ENCODE measurements at places on chromosomes 6 and 20.

DNA sequence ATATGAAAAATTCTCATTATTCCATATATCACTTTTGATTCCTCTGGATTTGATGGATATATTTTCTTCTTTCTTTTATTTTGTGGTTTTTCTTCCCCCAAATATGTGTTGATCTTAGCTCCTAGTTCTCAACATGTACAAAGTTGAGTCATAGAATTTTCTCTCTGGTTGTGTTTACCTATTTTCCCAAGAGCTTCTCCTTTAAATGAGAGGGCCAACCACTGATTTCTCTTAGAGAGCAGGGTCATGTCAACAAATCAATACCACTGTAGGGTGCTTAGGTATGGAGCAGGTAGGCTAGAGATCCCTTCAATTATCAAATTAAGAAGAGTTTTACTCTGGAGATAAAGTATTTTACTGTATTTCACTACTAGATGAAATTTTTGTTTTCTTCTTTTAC, 145.7 kb downstream of the BMP5 start:
- H3K4me1 ChIP-seq: no peaks in the 10 kb centered on the region
- DNase-seq: no peak
- no peaks in the 10 kb centered on the region for H3K27me3 ChIP-seq
- H3K4me3 ChIP-seq: no peak overlapping the region
- no peaks in the 10 kb centered on the region for H3K36me3 ChIP-seq

GRCh38 chr6:2857580-2858337, 16.1 kb upstream of the SERPINB1 start:
- peak overlapping the region; percentile 93 for H3K27ac ChIP-seq
- peak overlapping the region; percentile 43 for H3K4me3 ChIP-seq
- H3K27me3 ChIP-seq: no peaks in the 10 kb centered on the region
- peaks cover 76% of the 10 kb centered on the region for H3K4me1 ChIP-seq
- peak; percentile 70 for DNase-seq

DNA sequence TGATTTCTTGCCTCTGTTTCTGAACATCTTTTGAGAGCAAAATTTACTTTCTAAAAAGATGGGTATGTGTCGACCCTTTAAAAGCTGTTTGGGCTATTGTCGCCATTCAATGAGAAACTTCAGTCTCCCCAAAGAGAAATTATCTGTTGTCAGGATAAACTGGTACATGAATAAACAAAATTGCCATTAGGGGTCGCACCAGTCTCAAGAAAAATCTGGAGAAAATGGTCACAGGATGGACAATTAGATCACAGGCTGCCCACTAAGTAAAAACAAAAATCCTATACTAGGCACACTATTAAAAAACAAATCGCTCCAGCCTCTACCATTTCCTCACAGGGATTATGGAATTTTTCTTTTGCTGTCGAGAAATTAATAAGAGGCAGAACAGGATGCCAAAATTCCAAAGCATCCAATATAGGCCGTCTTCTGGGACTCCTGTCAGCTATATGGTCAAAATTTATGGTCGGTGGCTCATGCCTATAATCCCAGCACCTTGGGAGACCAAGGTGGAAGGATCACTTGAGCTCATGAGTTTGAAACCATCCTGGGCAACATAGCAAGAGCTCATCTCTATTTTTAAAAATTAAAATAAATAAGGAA, 5.5 kb upstream of the HLA-E start:
- H3K27me3 ChIP-seq: no peaks in the 10 kb centered on the region
- H3K27ac ChIP-seq: no peak overlapping the region

DNA sequence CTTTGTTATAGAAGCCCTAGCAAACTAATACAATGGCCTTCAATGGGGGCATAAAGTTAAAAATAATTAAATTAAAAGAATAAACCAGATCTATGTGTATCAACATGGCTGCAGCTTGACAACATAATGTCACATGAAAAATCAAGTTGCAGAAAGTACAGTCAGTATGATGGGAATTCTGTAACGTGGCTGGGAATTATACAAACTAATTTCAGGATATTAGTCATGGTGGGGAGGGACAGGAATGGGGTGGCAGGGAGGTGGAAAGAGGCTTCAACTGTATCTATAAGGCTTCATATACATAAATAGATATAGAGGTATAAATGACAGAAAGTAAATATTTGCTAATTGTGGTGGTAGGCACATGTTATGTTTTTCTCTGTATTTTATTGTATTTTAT, 107.1 kb downstream of the UNC5CL start:
- no peaks in the 10 kb centered on the region for H3K4me1 ChIP-seq
- H3K4me3 ChIP-seq: no peak overlapping the region
- DNase-seq: no peak
- no peak overlapping the region for H3K27ac ChIP-seq
- H3K27me3 ChIP-seq: no peaks in the 10 kb centered on the region
- H3K36me3 ChIP-seq: no peaks in the 10 kb centered on the region

DNA sequence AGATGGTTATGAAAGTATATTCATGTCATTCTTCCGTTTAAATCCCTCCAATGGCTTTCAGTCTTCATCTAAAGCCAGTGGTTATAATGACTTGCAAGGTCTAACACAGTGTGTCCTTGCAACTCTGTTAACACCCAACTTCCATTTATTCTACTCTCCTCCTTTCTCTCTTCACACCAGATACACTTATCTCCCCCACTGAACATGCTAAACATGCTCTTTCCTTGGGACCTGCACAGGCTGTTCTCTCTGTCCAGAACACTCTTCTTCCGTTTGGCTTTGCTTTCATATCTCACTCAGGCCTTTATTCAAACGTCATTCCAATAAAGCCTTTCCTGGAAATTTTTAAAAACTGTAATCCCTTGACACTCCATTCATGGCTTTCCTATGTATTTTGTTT, 91.5 kb downstream of the EPHA7 start:
- no peaks in the 10 kb centered on the region for H3K36me3 ChIP-seq
- no peaks in the 10 kb centered on the region for H3K27me3 ChIP-seq
- no peak for DNase-seq
- H3K27ac ChIP-seq: no peak overlapping the region
- H3K4me1 ChIP-seq: no peaks in the 10 kb centered on the region
- H3K4me3 ChIP-seq: no peak overlapping the region

DNA sequence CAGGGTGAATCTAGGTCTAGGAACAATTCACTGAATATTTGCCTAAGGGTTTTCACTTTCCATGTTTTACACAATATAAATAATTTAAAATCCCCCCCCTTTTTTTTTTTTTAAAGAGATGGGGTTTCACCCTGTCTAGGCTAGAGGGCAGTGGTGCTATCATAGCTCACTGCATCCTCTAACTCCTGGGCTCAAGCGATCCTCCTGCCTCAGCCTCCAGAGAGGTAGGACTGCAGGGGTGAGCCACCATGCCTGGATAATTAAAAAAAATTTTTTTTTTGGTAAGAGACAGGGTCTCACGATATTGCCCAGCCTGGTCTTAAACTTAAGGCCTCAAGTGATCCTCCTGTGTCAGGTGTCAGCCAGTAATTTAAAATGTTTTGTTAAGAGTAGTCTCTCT, 17.8 kb downstream of the QKI start:
- no peak for DNase-seq
- H3K27me3 ChIP-seq: no peaks in the 10 kb centered on the region
- H3K36me3 ChIP-seq: no peaks in the 10 kb centered on the region
- no peak overlapping the region for H3K27ac ChIP-seq
- peaks cover 3% of the 10 kb centered on the region for H3K4me1 ChIP-seq
